SW480 (cell line): ENCODE measurements at places on chromosomes 13 and 19.

DNA sequence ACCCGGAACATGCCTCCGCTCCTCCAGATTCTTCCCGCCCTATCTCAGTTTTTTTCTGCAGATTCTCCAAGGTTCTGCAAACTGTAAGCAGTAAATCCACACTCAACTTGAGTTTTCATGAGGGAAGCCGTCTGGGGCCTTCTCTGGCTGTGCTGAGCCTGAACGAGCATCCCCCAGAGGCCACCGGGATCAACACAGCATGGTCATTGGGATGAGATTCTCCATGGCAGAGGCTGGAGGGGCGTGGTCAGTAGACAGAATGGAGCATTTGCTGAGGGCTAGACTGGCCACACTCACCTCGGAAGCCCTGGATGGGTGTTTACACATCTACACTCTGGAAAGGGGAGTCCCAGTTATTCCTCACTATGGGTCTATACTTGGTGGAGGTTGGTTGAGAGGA is 2.3 kb upstream of the LILRA4 start:
- no peak for DNase-seq

GRCh38 chr13:33471204-33471603 is 185.6 kb upstream of the STARD13 start:
- no peak for DNase-seq

DNA sequence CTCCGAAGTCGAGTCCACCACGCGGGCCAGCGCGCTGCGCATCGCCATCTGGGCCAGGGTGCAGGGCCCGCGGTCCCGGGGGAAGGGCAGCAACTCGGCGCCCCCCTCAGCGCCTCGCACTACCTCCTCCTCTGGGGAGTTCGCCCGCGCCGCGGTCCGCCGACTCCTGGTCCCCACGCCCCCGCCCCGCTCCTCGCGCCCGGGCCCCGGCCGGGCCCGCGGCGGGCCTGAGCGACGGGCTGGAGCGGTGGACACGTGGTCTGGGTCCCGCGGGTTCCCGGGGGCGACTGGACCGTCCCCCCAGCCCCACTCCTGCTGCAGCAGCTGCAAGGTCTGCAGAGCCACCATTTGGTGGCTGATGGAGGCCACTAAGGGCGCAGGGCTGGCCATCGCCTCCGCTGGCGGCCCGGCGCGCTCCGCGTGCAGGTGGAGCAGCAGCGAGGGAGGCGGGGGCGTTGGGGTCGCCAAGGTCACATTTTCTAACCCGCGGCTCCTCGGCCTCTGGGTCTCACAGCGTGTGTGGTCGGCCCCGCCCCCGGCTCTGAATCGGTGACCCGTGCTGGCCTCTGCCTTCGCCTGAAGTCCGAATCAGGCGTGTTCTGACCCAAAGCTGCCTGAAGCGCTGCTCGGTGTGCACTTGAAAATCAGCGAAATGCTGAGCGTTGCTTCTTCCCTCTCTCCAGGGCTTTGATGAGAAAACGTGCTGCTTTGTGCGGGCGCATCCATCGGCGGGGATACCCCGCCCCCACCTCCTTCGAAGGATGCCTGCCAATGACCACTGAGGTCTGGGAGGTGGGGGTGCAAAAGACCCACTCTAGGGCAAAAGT is at the start of gene DLEU7:
Gene DLEU7, minus strand, starts transcription at position 436 of the 827 bp plus-strand sequence. Its CDS starts 46 bp downstream, at position 390.
- DNase-seq = no peak

DNA sequence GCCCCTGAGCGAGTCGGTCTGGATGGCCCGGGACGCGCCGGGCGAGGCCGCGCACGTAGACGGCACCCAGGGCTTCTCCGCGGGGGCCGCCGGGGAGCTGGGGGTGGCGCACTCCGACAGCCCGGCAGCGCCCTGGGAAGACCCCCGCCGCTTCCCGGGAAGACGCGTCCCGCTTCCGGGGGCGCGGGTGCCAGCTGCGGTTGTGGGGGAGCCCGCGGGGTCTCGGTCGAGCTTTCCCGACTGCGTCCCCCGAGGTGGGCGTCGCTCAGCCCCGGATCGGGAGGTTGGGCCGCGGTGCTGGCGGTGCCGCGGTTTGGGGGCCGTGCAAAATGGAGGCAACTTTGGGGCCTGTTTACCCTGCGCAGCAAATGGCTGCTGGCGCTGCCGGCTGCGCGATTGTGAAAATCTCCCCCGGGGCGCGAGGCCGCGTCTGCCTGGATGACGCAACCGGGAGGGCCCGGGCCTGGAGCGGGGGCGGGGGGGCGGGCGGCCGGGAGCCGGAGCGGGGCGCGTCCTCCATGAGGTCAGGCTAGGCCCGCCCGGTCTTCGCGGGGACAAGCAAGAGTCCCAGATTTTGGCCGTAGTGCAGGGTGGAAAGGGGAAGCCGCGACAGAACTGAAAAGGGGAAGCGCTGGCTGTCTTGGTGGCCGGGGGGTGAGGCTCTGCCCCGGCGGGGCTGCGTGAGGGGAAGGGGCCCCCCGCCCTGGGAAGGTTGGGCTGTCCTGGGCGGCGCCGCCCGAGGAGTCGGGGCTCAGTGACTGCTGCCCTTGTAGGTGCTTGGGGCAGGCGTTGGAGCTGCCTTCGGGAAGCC is 11.3 kb downstream of the PEAK3 start:
- DNase-seq = peak; percentile 34

GRCh38 chr13:104288496-104288895 is 1222.3 kb upstream of the SLC10A2 start:
- no peak for DNase-seq

- no peak for DNase-seq
Observed at GRCh38 chr19:10464456-10464855, 38.7 kb downstream of the KEAP1 start.

GRCh38 chr13:68272652-68273051 is 1042.5 kb upstream of the PCDH9 start:
- no peak for DNase-seq

DNA sequence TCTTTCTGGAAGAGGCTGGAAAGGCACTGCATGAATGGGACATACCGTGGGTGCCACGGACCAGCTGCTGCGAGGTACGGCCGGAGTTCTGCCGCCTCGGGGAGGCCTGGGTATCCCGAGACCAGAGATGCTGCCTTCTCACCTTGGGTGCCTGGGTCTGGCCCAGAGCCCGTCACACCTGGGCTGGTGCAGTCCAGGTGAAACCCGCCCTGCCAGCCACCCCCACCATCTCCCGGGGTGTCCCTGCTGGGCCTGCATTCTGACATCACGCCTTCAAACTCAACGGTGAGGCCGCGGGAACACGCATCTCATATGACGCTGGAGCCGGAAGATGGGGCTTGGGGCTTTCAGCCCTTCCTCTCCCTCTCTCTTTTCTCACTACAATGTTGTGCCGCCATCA is 98.0 kb downstream of the GADD45B start:
- DNase-seq = no peak

DNA sequence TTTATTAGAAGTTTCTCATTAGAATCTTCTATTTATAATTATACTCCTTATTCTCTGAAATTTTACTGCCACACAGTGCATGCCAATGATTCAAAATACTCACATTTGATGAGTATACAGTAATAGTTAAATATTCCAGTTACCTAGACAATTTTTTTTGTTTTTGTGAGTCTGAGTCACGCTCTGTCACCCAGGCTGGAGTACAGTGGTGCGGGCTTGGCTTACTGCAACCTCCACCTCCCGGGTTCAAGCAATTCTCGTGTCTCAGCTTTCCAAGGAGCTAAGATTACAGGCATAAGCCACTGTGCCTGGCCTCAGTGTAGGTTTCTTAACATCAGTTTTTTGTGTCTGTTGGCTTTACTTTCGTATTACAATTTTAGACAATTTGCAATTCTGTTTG is 87.1 kb downstream of the ZNF486 start:
- DNase-seq = no peak

- peak; percentile 76 for DNase-seq
Observed at GRCh38 chr13:41588899-41589298, 131.5 kb downstream of the RGCC start.

DNA sequence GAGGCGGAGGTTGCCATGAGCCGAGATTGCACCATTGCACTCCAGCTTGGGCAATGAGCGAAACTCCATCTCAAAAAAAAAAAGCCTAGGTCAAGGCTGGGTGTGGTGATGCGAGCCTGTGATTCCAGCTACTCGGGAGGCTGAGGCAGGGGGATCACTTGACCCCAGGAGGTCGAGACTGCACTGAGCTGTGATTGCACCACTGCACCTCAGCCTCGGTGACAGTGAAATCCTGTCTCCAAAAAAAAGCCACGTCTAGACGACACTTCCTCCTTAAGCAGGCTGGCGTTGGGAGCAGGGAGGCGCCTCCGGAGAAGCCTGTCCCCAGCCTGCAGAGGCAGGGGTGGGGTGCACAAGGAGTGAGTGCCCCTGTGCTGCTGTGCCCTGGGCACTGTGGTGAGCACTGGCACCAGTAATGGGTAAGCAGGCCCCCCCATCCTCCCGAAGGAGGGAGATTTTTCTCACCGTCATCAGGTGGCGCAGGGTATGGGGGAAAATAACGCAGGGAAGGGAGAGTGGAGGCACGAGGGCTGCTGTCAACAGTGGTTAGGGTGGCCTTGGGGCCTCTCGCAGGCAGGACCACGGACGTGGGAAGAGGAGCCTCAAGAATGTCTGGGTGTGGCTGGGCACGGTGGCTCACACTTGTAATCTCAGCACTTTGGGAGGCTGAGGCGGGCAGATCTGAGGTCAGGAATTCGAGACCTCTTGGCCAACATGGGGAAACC is 706 bp downstream of the P2RY11 start:
- DNase-seq = no peak

DNA sequence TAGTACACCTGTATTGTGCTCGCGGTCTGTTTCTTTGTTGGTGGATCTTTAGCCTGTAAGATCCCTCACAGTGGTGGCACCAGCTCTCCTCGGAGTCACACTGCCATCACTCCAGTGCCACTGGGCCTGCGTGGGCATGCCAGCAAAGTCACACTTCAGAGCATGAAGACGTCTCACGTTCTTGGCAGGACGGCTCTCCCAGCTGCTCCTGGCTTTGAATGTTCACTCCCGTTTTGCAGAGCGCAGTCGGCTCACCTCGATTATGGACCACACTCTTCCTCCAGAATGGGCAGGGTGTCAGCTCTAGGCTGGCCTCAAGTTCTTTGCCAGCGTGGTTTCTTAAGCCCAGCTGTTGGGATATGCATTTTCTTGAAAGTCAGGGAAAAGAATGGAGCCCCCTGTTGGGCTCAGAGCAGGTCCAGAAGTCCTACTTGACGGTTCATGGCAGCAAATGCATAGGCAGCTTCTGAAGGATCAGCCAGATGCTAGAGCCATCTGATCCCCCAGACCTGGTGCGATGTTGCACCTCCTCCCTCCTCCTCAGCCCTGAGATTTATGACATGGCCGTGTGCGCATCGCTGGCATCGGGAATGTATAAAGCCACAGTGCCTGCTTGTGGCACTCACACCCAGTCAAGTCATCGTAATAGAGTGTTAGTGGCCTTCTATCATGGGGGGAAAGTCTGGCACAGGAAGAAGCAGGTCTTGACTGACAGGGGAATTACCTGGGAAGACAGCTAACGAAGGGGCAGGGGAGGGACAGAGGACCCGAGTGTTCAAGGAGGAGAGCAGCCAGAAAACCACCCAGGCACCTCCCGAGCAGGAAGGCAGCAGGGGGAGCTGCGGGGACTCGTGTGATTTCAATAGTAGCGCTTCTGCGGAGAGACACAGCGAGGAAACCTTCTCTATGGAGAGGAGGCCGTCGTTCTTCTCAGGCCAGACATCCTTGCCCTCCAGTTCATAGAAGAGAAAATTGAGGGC is 40.2 kb upstream of the NPAS1 start:
- no peak for DNase-seq

- DNase-seq = peak; percentile 46
Observed at GRCh38 chr19:1455002-1455335, 5.0 kb downstream of the APC2 start.

GRCh38 chr13:30577401-30577852 is 40.3 kb upstream of the USPL1 start:
- peak; percentile 93 for DNase-seq

DNA sequence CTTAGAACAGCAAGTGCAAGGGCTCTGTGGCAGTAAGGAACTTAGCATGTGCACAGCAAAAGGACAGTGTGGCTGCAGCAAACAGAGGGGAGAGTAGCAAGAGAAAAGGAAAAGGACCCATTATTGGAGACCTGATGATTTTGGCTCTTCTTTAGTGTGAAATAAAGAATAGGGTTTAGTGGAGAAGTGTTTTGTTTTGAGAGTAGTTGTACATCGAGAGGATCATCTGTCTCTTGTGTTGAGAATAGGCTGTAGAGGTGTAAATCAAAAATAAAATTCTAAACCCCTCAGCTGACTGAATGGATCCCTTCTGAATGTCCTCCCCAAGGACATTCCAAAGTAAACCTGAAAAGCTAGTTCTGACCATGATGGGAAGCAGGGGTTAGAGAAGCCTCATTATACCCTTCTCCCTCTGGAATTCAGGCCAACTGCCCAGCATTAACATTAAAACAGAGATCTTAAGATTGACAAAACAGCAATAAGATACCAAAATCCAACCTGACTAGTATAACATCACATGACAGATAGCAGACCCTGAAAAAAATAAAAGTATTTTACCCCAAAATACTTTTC is 73.6 kb upstream of the OBI1 start:
- DNase-seq = no peak

- DNase-seq = no peak
Observed at GRCh38 chr13:72757792-72758535, 23.7 kb downstream of the DIS3 start.

DNA sequence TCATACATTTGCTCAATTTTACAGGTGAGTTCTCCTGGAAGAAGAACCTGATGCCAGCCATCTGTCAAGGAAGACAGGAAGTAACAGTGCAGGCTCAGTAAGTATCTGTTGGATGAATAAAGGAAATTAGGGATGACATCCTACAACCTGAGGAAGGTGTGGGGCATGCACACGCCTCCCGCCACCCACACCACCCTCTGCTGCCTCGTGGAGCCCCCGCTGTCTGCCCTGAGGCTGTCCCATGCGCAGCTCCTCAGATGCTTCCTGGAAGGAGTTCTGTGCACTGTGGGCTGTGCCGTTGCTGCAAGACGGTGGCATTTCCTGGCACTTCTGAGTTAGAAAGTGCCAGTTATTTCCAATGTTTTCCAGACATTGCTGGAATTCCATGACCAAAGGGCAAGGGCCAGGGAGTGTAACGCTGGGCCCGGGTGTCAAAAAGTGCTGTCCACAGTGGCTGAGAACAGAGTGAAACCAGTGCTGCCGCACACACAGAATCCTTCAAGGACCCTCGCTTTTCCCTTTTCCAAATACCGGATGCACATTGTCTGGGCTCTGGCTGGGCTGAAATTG is 4.2 kb upstream of the TEX29 start:
- no peak for DNase-seq

GRCh38 chr19:50498219-50499056 is 12.6 kb downstream of the JOSD2 start:
- no peak for DNase-seq

- DNase-seq = no peak
Observed at GRCh38 chr13:28355822-28356371, 139.0 kb downstream of the FLT1 start.

DNA sequence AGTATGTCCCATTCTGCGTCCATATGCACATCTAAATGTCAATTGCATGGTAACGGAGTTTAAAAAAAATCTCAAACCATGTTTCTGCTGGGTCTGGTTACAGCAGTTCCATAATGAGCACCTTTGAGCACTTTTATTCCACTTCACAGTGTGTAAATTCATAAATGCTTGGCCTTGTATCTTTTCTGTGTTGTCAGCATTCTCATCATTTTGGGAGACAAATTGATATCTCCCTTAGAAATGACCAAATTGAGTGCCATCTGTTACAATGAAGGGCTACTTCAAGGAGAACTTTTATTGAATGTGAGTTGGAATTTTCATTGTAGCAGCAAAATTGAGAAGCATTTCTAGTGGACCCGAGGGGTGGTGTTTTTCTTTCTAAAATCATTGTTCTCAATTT is 432.9 kb upstream of the PCDH9 start:
- DNase-seq = no peak
